ENCODE measurements at places on chromosomes 3 and 15.

GRCh38 chr15:42048821-42049200 is 28.0 kb upstream of the PLA2G4E start:
- no peak for DNase-seq

GRCh38 chr15:69557020-69557706 is 104.5 kb downstream of the RPLP1 start:
- peak; percentile 94 for DNase-seq

- peak; percentile 22 for DNase-seq
Measured at GRCh38 chr3:128875556-128876120, 3.8 kb upstream of the ACAD9 start.

GRCh38 chr15:25568751-25569150 is 129.9 kb upstream of the UBE3A start:
- no peak for DNase-seq

GRCh38 chr3:190941694-190942260 is 79.3 kb upstream of the GMNC start:
- no peak for DNase-seq

Measured in ACHN (cell line).